ENCODE measurements at places on chromosomes 11 and 22. TPM values are rescaled to one million over a fixed set of nuclear protein-coding genes. Genes with fewer than 3 reads are reported as not detected.

GRIK4 gene
- not detected for total RNA-seq

TEAD1 gene
- total RNA-seq, result 16.2 TPM

TSSK2 gene
- total RNA-seq, result not detected

TMEM45B gene
- 1.7 TPM for total RNA-seq

- no peak for DNase-seq
Observed at GRCh38 chr11:45834298-45834756, 12.9 kb upstream of the CRY2 start.

VWCE gene
- total RNA-seq, result 0.37 TPM

TMEM225 gene
- total RNA-seq, result not detected

DNA sequence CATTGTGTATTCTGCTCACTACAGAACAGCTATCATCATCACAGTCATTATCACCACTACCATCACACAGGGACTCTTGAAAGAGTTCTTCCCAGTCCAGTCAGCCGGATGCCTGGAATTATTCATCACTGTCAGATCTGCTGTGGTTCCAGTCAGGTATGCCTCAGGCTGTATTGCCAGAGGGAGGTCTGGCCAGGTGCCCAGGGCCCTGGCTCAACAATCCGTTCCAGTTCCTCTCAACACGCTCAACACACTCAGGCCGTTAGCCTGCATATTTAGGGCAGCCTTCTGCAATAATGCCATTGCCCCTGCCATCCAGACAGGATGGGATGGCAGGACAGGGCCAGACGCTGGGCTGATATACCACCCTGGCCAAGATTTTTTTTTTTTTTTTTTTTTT lies 28.6 kb upstream of the RASL10A start:
- peak; percentile 83 for DNase-seq

- DNase-seq, result no peak
Observed at GRCh38 chr11:133817449-133817848, 27.9 kb downstream of the SPATA19 start.

DNA sequence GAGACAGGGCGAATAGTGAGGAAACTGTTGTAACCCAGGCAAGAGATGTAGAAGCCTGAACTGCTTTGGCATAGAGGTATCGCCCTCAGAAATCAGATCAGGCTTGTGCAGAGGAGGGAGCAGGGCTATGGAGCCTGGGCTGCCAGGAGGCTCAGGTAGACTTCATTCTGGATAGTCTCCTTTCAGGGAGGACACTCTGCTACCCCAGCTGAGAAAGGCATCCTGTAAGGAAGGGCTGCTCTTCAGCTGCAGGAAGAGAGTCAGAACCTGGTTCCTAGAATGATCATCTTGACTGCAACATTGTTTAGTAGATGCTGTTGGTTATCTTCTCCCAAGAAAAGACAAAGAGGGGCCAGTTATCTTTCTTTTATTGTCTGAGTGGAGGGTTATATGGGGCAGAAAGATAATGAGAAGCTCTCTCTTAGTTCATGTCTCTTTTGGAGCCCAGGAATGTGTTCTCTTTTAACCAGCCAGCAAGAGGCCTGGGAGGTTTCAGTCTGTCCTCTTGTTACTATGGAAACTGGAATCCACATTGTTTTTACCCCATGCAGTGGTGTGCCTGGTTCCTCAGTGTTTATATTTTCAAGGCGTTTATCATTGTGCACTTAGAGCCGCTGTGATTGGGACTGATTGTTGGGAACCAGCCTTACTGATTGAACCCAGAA lies 95.7 kb downstream of the STIM1 start:
- DNase-seq, result no peak

BAIAP2L2 gene
- total RNA-seq, result 0.95 TPM

HSD17B12 gene
- total RNA-seq, result 38.7 TPM

C11orf91 gene
- total RNA-seq, result not detected

DNA sequence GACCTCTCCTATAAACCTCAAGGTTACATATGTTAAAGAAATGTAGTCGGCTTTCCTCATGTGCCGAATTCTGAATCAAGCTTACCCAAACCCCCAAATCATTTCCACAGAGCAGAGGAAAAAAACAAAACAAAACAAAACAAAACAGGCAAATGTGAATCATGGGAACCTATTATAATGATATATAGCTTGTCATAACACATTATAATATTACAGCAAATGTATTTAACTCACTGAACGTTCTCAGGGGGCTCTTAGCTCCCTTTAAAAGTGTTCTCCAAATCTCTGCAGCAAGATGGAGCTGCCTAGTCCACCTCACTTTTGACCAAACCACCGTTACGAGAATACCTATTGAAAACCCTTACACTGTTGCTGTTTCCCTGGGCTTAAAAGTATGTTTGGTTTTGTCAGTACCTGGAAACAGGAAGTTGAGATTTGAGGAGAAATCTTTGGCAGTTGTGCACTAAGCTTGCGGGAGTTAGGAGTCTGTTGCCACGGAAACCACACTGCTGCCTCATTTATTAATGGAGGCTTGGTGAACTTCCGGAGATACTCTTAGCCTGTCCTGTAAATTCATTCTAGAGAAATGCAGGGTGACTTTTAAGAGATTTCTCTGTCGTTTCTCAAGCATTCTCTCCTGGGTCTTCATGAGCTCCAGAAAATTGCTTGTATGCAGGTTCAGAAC lies 167.0 kb upstream of the RASSF10 start:
- DNase-seq, result peak; percentile 45

ST14 gene
- 43.9 TPM for total RNA-seq

TOM1 gene
- 30.2 TPM for total RNA-seq

GRCh38 chr11:39304586-39304985 lies 2154.9 kb downstream of the LRRC4C start:
- DNase-seq, result no peak

DNA sequence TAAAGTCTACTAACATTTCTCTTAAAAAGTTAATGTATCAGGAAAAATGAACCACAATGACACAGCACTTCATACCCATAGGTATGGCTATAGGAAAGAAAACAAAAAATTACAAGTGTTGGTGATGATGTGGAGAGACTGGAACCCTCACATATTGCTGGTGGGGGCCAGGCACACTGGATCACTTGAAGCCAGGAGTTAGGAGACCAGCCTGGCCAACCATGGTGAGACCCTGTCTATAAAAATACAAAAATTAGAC lies 26.7 kb downstream of the TCF20 start:
- no peak for DNase-seq

DNA sequence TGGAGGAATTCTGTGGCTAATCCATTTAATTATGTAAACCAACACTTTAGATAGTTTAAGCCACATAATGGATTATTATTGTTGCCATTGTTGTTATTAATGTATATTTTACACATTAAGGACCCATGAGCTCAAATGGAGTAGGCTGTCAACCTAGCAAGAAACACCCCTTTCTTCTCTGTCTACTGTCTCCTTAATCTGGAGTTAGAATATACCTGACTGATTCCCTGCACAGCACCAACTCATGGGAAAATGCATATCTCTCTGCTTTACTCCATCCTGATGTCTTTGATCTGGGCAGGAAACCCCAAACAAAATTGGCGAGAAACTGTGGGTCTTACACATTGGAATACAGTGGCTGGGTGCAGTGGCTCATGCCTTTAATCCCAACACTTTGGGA lies 24.0 kb upstream of the ME3 start:
- no peak for DNase-seq

BBOX1 gene
- total RNA-seq, result 0.28 TPM

P2RY2 gene
- total RNA-seq, result 0.98 TPM

GRCh38 chr11:70928854-70929598 lies 323.4 kb downstream of the SHANK2 start:
- DNase-seq, result no peak

DNA sequence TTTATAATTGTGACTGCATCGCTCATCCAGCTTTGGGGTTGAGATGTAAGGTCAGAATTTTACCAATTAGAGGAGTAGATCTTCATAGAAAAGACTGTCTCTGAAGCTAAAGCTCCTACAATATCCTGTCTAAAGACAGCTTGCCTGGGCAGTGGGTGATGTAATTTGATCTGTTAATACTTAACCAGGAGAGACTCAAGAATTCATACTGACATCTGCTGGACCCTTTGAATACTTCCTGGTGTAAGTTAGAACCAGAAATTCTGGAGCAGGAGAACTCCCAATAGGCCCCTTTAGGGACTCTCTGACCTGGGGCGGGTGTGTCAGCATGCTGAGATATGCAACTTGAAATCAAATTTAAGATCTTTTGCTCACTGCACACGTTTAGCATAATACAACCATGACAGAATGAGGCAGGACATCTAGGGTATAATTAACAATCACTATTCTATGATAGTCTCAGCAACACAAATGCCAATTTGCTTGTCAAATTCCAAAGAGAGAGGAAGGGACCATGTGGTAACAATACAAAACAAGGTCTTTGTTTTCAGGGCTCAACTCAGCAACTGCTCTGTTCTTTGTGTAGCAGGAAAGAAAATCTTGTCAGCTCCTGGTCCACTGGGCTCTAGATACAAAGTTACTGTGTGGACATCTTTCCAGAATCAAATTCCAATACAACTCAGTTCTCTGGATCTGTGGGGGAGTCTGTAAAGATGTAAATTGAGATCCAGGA lies 143.9 kb downstream of the INSC start:
- no peak for DNase-seq

DNA sequence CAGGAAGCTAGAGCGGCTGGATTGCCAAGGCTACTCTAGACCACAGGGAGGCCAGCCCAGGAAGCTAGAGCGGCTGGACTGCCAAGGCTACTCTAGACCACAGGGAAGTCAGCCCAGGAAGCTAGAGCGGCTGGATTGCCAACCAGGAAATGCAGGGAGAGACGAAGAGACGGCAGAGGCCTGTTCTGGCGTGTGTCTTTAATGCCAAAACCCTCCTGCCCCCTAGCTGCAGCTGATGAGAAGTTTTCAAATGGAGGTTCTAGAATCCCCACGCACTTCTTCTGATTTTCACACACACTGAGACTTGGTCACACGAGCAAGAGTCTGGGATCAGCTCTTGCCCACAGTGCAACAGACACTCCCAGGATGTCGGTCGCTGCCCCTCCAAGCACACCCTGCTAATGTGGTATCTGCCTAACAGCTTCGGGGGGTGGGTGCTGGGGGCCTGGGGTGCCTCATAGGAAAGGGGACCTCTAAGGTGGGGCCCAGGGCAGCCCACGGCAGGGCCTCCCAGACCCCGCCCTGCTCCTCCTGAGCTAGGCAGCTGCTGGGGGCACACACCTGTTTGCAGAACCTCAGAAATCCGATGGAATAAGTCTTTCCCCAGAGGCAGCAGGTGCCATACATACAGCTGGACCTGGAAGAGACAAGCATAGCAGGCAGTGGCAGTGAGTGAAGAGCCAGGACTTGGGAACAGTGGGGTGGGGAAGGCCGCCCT lies 28.5 kb downstream of the MAFF start:
- peak; percentile 39 for DNase-seq

- no peak for DNase-seq
Observed at GRCh38 chr11:71505001-71505400, 22.1 kb upstream of the KRTAP5-7 start.

GRCh38 chr22:44261164-44261860 lies 51.4 kb downstream of the SHISAL1 start:
- no peak for DNase-seq

SSTR3 gene
- 1.6 TPM for total RNA-seq

GRCh38 chr11:62678433-62678769 lies 472 bp downstream of the UBXN1 start:
- DNase-seq, result no peak

C11orf71 gene
- 5.3 TPM for total RNA-seq

- no peak for DNase-seq
Observed at GRCh38 chr11:120942701-120943100, 81.2 kb upstream of the TBCEL start.

- no peak for DNase-seq
Observed at GRCh38 chr22:37411655-37412054, 15.6 kb downstream of the ELFN2 start.

DNA sequence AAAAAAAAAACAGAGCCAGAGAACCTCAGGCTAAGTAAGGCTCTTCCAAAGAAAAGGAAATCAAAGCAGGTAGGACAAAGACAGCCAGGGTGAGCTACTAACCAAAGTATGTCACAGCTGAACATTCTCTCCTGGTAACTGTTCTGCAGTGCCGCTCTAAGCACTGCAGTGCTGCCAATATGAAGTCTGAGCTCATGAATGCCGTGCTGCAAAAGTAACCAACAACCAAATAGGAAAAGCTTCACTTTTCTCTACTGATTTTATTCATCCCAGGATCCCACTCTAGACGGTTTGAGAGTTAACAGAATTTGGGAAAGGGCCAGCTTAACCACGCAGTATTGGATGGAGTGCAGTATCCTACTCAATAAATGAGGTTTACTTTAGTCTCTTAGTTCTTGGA lies 3.5 kb downstream of the SIK3 start:
- no peak for DNase-seq

DNA sequence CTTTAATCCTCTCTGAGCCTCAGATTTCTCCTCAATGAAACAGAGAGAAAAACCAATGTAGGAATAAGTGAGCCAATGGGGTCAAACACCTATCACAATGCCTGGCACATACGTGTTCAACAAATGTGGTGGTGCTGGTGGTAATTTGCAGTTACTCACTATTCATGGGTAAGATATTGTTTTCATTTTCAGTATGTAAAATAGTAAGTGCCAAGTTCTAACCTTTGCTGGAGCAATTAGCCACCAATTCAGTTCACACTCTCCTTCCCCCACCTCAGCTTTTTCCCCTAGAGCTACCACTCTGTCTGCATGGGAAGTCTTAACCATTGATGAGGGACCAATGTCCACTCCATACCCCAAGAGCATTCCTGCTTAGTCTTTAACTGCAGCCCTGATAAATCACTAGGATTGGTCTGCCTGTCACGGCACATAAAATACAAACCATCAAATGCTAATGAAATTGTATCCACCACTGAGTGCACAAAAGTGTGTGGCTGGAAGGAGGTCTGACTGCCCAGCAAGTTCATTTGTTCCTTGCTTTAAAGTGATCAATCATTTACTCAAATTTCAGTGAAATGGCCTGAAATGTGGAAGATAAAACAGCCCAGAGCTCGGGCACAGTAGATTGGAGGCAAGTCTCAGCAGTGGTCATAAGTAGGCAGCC lies 187.4 kb upstream of the API5 start:
- DNase-seq, result no peak

CBL gene
- 4.6 TPM for total RNA-seq

GRCh38 chr11:71120471-71120896 lies 131.9 kb downstream of the SHANK2 start:
- peak; percentile 53 for DNase-seq

SBF2 gene
- total RNA-seq, result 9.7 TPM

C22orf42 gene
- total RNA-seq, result 0.75 TPM

ABCC8 gene
- total RNA-seq, result 57.3 TPM

ZNRF3 gene
- 3.0 TPM for total RNA-seq

GRCh38 chr11:128603003-128603696 lies 15.8 kb upstream of the ETS1 start:
- DNase-seq, result no peak

- peak; percentile 49 for DNase-seq
Observed at GRCh38 chr11:111361874-111362273, 17.2 kb downstream of the POU2AF1 start.

GRCh38 chr22:22374163-22374562 lies 129.6 kb downstream of the VPREB1 start:
- DNase-seq, result no peak

All from pancreas (tissue), 10 donors.